ENCODE measurements at places on chromosomes 5 and 9. TPM values are rescaled to one million over a fixed set of nuclear protein-coding genes. Genes with fewer than 3 reads are reported as not detected.

MARCOL gene
- polyA plus RNA-seq = not detected

DNA sequence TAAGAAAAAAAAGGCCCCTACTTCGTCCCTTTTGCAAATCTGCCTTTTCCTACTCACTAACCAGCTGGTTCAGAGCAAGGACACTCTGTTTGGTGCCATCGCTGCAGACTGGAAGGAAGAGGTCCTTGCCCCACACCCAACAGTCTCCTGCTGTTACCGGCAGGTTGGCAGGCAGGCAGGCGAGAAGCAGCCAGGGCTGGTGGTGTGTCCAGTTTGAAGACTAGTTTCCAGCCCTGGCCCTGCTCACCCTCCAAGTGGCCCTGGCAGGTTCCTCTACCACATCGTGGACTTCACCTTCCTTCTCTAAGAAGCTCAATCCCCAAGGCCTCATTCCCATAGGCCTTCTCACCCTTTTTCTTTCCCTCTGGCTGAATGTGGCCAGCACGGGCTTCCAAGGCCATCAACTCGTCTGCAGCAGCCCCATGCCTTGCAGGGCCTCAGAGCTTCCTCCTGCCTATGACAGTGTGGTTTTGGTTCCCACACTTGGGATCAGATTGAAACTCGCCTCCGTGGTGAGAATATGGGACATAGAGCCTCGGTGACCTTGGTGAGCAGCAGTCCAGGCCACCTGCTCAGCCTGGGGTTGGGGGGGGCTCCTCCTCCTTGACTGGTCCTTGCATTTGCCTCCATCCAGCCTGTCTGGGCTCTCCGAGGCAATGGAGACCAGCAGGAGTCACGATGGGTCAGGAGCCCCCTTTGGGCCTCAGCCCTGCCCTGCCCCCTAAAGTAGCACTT, 22.9 kb downstream of the TGFBI start:
- DNase-seq = no peak

GRCh38 chr5:107977550-107978071, 306.9 kb upstream of the EFNA5 start:
- no peak for DNase-seq

INSL4 gene
- polyA plus RNA-seq = not detected

PKD2L2 gene
- not detected for polyA plus RNA-seq

DNA sequence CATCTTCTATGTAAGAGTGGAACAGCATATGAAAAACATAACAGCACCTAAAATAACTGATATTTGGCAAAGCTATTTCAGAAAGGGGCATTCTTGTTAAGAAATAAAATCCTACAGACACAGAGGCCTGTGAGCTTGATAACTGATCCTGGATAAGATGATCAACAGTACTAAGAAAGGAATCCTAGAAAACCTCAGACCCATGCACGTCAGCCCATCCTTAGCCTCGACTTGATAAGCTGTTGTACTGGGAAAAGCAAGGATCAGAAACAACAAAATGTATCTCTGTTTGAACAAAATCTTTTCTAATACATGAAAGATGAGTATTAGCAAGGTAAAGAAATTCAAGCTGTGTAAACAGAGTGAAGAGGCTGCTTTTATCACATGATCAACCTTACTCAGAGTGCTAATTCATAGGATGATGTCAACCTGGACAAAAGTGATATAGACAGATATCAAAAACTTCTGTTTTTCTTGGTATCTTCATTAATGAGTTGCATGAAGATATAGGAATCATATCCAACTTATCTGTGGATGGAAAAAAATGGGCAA, 15.2 kb downstream of the LIFR start:
- DNase-seq = no peak

HCN1 gene
- not detected for polyA plus RNA-seq

- DNase-seq = peak; percentile 13
Measured at GRCh38 chr5:167488371-167488770, 803.1 kb upstream of the WWC1 start.

DNA sequence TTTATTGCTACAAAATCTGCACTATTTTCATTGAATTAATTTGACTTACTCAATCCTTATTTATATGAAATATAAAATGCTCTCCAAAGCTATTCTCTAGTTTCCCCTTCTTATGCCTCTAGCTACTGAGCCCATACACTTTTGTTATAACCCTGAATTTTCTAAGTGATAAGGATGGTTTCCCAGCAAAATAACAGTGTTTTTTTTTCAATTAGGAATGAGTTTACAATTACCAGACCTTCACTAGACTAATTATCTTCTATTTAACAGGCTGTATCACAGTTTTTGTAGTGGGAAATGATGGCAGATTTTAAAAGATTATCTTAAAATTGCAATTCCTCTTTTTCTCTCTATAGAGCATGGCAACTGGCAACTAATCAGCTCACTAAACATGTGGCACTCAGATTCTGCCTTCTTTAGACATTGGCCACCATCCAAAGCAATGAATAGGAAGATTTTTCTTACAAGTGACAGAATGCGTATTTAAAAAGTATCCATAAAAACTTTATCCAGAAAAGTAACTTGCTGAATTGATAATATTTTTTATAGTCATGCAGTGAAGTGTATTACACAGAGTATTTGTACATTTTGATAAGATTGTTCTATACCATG, 585.7 kb upstream of the ZNF608 start:
- DNase-seq = no peak

OLFM1 gene
- 1.3 TPM for polyA plus RNA-seq

DNA sequence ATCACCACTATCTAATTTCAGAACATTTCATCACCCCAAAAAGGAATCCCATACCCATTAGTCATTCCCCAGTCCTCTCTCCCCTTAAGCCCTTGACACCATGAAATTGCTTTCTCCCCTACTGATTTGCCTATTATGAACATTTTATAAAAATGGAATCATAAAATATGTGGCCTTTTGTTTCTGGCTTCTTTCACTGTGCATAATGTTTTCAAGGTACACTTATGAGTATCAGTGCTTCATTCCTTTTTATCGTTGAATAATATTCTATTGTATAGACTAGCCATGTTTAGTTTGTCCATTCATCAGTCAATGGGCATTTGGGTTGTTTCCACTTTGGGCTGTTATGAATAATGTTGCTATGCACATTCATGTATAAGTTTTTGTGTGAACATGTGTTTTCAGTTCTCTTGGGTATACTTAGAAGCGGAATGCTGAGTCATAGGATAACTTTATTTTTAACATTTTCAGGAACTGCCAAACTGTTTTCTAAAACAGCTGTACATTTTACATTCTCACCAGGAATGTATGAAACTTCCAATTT, 40.4 kb upstream of the FGF1 start:
- peak; percentile 77 for DNase-seq

LCN6 gene
- polyA plus RNA-seq = not detected

DNA sequence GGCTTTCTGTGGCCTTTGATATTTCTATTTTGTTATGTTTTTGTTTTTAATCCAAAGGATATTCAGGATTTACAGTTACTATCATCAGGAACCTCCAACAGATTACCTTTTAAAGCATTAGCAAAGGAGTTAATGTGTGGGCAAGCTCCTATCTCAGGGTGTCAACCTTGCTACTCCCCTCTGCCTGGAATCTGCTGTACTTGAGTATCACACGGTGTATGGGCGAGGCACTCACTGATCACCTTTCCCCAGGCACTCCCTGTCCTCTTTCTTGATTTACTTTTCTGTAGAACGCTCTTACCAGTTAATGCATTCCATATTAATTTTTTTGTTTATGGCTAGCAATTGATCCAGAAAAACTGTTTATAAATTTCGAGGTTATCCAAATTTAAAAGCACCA, 117.0 kb upstream of the GAS1 start:
- no peak for DNase-seq

SPATA31A3 gene
- not detected for polyA plus RNA-seq

DNA sequence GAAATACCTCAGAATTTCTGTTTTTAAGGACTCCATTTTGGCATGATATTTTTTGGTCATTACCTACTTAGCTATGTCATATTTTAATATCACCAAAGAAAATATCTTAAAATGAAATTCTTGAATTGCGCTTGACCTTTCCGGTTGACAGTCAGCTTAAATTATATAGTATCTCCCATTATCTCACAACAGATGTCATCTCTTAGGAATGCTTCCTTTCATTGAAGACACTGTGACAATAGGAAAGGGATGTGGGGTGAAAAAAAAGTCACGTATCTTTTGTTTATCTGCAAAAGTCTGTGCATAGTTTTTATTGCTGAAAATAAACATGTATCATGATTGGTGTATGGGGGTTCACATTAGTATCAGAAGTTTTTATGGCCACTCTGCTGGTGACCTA, 105.8 kb downstream of the INVS start:
- no peak for DNase-seq

TAF11L5 gene
- polyA plus RNA-seq = not detected

DNA sequence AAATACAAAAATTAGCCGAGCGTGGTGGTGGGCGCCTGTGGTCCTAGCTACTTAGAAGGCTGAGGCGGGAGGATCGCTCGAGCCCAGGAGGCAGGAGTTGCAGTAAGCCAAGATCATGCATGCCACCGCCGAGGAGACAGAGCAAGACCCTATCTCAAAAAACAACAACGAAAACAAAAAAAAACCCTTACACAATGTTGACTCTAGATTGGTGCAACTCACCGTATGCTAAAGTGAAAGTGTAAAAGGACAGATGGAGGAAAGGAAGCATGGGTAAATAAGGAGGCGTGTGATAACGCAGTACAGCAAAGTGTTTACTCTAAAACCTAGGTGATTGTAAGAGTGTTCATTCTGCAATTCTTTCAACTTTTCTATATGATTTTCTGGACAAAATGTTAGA, 15.9 kb upstream of the RUFY1 start:
- DNase-seq = no peak

OR1Q1 gene
- polyA plus RNA-seq = 1.1 TPM

DDX4 gene
- polyA plus RNA-seq = not detected

- DNase-seq = no peak
Measured at GRCh38 chr5:156446526-156446925, 119.6 kb downstream of the SGCD start.

DNA sequence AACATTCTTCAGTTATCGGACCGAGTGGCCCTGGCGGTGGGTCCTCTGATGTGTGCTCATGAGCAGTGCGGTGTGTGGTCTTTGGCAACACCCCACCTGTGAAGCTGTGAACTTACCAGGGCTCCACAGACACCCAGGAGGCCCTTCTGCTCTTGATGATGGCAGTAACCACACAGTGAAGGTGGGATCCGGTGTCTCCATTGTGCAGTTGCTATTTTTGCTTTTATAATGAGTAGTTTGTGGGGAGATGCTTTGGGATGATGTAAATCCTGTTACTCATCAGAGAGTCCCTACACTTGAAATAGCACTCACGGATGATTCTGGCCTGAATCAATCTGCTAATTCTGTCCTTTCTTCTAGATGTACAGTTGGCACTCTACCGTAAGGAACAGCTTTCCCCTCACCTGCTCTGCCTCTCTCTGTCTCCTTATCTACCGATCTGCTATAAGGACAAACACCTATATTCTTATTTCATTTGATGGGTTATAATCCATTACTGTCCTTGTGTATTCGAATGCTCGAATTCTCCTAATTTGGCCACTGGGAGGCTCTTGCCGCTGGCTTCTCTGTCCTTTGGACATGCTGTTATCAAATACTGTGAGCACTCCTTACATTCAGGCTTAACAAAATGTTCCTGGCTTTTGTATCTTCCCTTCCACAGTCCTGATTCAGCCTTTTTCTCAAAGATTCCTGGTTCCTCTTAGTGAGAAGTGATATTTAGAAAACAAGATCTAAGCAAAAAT, 20.2 kb downstream of the ATPSCKMT start:
- peak; percentile 56 for DNase-seq

DNA sequence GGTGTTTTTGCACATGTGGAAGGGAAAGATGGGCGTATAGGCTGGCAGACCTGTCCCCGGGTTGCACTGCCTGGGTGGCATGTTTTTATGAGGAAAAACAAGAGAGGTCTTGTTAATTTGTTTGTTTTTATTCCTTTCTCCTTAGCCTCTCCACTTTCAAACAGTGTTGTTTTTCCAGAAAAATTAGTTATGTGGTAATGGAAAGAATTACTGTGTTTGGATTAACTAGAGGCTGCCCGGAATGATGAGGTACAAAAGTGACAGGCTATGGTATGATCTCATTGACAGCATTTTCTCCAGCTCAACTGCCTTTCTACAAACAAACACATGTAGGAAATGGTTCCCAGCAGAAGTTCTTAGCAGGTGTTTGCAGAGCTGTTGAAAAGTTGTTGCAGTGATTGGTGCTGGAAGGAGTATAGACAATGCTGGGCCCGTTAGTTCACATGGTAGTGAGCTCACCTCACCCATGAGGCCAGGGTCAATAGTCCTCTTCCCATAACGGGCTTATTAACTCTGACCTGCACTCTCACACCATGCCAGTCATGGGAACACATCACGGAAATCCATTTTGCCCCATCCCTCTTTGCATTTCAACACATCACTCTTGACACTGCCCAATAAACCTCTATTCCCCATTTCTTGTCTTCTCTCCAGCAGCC, 111.3 kb upstream of the SAP30L start:
- no peak for DNase-seq

DNA sequence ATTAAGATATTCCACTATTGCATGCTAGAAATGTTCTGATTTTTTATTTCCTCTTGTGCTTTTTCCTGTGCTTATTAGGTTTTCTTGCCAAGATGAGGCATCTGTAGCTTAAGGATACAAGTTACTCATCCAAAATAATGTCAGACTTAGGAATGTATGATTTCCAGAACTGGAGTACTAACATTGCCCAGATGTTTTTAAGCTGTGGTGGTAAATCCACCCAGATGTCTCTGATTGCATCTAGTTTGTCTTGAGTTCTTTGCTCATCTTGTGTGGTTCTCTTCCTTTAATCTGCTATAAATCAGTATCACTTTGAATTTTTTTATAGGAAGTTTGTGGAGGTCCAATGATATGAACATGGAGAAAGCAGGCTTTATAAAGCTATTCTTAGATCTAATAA, 337.5 kb upstream of the ZNF608 start:
- DNase-seq = peak; percentile 91

NPR2 gene
- polyA plus RNA-seq = 30.1 TPM

DNA sequence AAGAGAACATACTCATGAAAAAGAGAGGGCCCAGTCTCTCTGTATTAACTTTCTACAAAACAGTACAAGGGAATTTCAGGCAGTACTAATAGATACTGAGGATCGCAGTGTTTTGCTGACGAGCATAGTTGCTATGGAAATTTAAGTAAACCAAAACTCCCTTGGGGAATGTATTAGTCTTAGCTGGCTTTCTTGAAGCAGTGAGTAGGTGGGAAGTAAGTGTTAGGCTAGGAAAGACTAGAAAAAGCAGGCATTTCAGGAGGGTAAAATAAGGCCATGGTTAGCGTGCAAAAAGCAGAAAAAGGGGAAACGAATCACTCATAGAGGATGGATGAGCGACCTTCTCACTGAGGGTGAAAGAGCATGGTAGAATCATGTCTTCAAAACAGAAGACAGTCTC, 84.3 kb upstream of the ACTBL2 start:
- DNase-seq = no peak

DNA sequence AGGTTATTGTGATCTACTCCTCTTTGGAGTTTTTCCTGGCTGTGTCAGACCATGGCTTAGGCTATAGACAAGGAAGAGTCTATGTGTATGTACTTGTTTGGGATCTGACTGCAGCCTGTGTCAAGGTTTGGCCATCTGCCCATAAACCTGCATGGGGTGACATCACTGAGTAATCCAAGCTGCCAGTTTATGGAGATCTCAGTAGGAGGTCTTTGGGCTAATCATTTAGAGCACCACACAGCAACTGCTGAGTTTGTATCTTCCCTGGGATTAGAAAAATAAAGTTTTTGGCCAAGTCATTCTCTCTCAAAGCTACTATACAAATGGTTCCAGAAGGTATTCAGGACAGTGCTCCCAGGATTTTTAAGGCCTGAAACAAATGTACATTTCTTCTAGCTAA, 65.5 kb upstream of the HSPB3 start:
- DNase-seq = peak; percentile 55
